ENCODE measurements at places on chromosomes 2 and 18.

- no peak for DNase-seq
These were observed 284.2 kb upstream of the HDAC4 start for GRCh38 chr2:239684996-239685395.

- no peak for DNase-seq
These were observed 698.9 kb downstream of the GALR1 start for GRCh38 chr18:77948567-77948966.

DNA sequence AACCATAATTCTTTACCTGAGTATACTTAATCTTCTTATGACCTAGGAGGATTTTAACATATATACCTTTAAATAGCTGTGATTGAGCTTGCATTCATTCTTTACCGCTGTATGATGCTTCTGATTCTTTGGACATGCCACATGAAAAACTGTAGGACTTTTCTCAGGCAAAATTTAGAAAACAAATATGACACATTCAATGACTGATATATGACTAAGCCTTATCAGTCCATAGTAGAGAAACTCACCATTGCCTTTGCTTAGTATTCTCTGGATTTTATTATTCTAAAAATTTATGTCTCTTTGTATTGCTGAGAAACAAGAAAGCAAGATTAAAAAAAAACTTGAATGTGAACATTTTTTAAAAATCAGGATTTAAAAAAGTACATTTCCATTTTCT, 3.7 kb downstream of the FAM171B start:
- peak; percentile 50 for DNase-seq

DNA sequence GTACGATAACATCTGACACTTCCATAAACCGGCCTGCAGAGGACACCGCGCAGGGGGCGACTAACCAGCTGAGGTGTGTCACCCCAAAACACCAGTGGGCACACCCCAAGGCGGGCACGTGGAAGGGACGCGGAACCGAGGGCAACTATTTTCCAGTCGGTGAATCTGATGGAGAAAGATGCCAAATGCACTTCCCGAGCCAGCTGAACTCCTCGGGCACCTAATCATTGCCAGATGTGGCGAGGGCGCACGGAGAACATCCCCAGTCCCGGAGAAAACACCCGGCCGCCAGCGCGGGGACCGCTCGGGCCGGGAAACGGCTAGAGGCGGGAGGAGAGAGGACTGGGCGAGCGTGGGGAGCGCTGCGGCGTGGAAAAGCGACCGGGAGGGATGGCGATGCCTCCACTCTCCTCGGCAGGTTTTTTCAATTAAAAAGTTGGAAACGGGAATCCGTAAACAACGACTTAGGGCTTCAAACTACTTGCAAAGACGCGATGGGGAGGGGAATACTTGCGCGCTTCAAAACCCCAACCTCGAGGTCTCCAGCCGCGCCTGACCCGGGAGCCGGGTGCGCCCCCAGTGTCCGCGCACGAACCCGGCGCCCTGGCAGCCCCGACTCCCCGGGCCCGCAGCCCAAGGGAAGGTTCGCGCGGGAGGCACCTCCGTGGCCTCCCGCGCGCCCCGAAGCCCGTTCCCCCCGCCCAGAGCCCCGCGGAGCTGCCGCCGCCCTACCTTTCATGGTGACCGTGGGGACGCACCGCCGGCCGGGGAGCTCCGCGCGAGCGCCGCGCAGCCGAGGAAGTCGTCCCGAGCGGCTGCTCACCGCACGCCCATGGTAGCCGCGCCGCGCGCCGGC, 497 bp downstream of the COLEC12 start:
- peak; percentile 66 for DNase-seq

- no peak for DNase-seq
These were observed 176.2 kb downstream of the BCL2 start for GRCh38 chr18:63143330-63143771.

GRCh38 chr2:173305303-173305702, 49.4 kb upstream of the CDCA7 start:
- no peak for DNase-seq

- DNase-seq = no peak
These were observed 817 bp downstream of the DSC2 start for GRCh38 chr18:31101183-31102024.

- DNase-seq = no peak
These were observed 92.7 kb downstream of the VWC2L start for GRCh38 chr2:214503568-214503967.

DNA sequence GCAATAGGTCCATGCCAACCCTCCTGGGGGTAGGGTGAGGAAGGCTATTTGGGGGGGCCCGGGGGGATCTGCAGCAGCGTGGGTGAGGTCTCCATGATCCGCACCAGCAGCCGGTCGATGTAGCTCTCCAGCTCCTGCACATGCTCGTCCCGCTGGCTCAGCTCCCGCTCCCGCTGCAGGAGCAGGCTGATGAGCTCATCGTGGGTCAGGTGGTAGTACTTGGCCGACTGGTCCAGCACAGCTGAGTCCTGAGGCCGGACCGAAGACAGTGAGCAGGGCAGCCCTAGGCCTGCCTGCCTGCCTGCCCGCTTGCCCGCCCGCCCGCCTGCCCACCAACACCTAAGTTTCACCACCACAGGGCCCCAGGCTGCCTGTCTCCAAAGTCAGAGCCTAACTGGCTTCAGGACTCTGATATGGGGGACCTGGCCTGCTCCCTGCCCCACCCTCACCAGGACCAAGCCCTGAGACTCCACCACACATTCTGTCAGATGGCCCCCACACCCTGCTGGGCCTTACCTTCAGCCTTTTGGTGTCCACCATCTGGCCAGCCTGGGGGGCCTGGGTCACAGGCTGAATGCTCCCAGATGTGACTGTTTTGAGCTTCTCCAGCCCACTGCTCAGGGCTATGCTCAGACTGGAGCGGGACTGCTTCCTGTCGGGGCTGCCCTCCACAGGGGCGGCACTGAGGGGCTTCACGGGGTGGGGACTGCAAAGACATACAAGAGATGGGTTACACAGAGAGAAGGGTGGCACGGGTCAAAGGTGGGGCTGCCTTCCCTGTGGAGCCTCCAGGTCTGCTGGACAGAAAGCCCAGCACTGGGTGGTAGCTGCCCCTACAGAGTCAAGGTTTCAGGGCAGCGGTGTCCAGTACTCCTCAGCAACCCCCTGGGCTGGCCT, 4.2 kb upstream of the SFXN5 start:
- DNase-seq = no peak

GRCh38 chr2:55729136-55729685, 35.6 kb upstream of the PNPT1 start:
- DNase-seq = no peak

DNA sequence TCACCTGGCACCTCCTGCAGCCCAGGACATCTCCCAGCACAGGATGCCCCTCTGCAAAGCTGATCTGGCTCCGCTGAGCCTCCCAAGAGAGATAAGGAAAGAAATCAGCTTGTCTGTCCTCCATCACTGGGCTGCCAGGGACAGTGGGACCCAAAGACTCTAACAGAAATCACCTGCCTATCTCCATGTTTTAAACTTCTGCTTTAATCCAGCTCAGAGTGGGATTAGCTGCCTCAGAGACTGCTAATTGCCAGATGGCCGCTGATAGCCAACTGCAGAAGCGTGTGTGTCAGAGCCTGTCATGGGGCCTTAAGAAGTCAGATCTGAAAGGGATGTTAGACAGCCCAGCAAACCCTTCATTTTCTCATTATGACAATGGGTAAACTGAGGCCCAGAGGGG, 389.4 kb upstream of the KLHL29 start:
- DNase-seq = no peak

DNA sequence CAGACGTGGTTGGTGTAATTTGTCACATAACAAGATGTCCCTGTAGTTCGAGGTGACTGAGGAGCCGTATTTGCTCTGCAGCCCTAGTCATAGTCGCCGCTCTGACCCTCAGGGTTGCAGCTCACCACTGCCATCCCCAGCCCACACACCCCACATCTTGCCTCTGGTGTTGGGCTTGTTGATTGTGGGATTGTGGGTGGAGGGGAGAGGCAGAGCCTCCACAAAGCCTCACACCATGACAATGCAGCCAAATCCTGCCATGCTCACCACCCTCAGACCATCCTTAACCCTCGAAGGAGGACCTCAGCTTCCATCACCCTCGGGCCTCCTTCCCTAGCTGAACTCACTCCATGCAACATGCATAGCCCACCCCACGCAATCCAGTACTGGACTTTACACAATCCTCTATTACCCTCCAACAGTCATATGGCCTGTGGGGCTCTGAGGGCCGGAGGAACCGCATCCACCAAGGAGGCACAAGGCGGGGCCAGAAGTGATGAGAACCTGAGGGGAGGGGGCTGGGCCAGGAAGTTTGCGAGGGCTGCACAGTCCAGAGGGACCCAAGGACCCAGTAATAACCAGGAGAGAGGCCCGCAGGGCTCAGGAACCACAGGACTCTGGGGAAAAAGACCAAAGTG, 11.6 kb downstream of the PKDCC start:
- DNase-seq = no peak

- DNase-seq = no peak
These were observed 139.9 kb downstream of the VWC2L start for GRCh38 chr2:214550786-214551185.

DNA sequence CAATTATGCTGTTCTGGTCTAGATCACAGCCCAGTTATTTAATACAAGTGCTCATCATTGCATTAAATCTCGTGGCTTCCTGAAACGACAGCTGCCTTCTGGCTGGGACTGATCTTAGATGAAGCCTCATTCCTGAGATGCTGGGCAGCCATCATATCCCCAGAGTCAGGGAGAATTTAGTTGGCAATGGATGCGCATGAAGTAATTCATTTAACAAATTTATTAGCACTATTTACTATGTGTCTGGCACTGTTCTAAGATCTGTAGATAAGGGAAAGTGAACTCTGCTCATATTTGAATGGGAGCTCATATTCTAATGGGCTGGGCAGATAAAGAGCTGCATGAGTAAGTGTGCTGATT, 244.7 kb downstream of the KCNS3 start:
- DNase-seq = no peak

GRCh38 chr2:63665091-63665490, 76.3 kb downstream of the MDH1 start:
- DNase-seq = no peak

DNA sequence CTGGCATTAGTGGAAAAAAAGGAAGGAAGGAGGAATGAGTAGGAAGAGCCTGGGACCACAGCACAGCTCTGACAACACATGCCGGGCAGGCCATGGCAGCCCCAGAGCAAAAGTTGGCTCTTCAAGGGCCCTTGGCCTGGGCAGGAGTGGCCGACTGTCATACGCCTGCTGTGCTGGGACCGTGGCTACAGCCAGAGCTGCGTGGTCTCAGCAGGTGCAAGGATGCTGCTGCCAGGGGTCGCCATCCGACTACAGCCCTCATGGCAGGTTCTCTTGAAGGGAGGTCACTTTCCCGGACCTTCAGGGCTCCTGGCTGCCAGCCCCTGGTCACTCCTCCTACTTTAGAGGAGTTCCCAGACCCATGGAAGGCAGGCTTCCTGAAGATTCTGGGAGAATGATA, 109.9 kb downstream of the ARL4C start:
- DNase-seq = no peak

- DNase-seq = no peak
These were observed 497.7 kb downstream of the STK39 start for GRCh38 chr2:167749660-167750059.

GRCh38 chr2:85938456-85938855, 49.7 kb upstream of the ST3GAL5 start:
- DNase-seq = peak; percentile 32
